ENCODE measurements at places on chromosomes 12 and 14.

DNA sequence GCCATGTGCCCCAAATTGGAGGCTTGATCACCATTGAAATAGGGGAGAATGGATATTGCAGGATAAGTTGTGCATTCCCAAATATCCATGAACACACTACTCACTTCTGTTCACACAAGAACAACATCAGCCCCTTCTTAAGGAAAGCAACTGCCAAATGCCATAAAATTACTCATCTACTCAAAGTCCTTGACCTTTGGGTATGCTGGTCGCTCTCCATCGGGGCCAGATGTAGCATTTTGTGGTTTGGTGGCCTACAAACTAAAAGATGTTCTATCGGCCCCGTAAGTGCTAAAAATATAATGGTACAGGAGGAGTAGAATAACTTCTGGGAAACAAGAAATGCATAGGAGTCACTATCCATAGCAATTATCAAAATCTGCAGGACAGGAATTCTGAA lies 362.6 kb downstream of the AEBP2 start:
- no peak for DNase-seq

DNA sequence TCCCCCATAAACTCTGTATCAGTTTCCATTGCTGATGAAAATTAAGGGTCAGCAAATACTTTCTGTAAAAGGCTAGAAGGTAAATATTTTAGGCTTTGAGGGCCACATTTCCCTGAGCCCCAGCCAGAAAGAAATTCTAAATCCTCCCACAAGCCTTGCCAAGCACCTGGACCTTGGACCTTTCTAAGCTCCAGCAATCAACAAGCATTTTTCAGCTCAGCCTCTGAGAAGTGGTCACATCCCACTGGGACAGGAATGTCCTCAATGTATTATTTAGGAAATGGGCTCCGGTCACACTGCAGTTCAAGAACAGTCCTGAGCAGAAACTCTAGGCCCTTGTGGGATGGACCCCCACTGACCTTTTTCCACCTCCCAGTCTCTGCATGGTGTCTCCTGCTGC lies 55.9 kb downstream of the WSCD2 start:
- no peak for DNase-seq

- DNase-seq = no peak
Measured at GRCh38 chr14:69873877-69874780, 5.1 kb upstream of the SMOC1 start.

GRCh38 chr14:60760209-60760608 lies 25.6 kb downstream of the MNAT1 start:
- DNase-seq = no peak

DNA sequence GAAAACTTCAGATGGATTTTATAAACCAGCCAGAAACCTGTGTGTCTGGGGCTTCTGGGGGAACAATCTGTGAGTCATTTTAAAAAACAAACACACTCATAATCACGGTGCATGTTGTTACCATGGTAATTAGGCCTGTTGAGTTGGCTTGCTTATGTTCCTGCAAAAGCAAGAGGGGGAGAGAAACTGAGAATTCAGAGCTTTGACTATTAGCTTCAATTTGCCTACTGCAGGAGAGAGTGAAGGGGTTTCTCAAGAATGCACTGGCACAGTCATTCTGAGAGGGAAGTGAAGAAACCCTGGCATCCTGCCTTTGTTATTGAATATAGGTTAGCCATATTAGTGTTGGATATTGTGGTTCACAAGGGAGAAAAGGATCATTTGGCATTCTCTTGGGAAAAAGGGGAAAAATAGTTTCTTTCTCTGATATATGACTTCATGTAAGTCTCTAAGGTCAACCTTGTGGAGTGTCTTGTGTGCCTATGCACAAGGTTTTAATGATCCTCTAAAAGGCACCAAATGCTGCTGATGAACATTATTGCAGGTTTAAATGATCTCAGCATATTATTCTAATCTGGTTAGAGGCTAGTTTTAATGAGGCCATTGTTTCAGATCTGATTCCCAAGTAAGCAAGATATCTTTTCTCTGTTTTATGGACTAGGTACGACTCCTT lies 12.9 kb downstream of the GNG2 start:
- no peak for DNase-seq

DNA sequence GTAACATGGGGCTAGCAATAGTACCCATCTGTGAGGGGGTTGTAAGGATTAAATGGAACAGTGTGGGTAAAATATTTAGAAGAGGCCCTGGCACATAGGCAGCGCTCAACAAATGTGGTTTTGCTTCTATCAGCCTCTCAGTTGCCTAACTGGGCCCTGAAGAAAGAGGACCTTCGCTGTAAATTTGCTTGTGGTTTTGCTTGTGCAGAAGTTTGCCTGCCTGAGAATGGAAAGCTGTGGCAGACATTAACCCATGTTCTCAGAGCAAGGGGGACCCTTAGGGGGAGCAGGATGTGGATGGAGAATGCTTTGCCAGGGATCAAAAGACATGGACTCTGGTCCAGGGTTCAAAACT lies 160.1 kb downstream of the BRMS1L start:
- DNase-seq = no peak

DNA sequence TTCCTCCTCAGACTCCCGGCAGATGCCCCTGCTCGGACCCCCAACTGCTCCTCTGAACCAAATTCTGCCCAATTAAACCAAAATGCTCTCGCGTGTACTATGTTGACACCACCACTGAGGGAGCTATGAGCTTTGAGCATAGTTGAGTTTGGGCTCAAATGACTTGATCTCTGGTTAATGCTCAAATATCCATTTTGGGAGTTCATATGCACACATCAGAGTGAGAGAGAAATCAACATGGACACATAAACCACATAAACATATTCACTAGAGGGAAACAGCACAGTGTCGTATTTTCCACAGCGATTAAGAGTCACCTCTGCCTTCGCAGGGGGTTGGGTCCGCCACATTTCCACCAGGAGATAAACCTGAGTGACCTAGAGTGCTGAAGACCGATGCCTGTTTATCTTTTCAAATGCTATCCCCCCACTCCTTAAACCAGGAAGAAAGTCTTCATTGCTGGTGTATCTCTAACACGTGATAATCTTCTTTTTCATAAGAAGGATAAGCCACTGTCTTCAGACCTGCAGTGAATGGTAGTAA lies 59.4 kb upstream of the FOXN3 start:
- no peak for DNase-seq

DNA sequence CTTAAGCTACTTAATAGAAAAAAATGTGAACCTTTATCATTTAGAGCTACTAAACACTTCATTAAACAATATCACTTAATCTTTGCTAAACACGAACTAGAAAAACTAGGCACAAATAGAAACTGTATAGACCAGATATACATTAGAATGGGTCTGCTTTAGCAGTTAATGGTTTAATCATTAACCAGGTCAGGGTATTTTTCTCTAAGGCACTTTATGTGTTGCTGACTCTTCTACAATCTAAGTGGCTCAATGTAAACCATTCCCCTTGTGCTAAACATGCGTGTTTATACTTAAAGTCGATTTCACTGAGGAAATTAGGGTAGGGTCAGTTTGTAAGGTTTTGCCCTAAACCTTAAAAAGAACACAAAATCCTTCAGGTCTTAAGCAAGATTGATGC lies 29.7 kb downstream of the TMCC3 start:
- no peak for DNase-seq

GRCh38 chr12:6752167-6752920 lies 597 bp downstream of the MLF2 start:
- no peak for DNase-seq

- no peak for DNase-seq
Measured at GRCh38 chr14:82740547-82740946, 1206.9 kb upstream of the SEL1L start.

DNA sequence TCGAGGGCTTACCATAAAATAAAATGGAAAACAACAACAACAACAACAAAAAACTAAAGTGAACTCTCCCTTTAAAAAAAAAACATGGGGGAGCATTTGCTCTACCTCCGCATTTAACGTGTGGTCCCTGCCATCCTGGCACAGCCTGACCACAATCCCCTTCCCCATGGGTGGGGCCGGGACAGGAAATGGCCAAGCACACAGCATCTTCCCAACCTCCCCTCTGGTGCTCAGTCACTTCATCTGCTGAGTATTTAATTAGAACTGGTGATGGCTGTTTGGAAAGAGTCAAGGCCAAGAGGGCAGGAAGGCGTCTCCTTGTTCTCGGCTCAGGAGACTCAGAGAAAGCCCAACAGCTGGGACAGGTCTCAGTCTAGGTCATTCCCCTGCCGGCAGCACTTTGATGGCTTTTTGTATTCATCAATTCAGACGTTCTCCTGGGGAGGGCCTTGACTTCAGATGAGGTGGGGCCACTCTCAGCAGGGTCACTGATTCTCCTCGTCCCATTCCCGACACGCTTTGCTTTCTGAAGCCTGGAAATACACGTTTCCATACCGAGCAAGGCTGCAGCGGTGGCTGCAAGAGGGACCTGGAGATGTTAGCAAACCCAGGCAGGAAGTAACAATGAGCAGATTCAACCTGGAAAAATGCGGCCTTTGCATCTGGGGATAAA lies 44.4 kb downstream of the ANO2 start:
- no peak for DNase-seq

DNA sequence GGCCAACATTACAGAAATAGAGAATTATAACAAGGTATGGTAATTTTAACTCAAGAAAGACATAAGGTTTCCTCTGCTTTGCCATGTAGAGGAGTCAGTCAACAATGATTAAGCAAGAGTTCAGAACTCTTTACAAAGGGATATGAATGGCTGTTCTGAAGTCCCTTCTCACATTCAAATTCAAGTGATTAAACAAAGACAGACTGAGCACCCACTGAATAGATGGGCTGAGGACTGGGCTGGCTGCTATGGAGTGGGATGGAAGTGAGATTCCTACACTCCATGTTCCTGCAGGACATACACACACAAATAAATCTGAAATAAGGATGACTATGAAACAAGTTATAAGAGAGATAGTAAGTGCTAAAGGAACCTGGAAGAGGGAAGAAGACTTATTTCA lies 199.0 kb upstream of the GRIP1 start:
- no peak for DNase-seq

DNA sequence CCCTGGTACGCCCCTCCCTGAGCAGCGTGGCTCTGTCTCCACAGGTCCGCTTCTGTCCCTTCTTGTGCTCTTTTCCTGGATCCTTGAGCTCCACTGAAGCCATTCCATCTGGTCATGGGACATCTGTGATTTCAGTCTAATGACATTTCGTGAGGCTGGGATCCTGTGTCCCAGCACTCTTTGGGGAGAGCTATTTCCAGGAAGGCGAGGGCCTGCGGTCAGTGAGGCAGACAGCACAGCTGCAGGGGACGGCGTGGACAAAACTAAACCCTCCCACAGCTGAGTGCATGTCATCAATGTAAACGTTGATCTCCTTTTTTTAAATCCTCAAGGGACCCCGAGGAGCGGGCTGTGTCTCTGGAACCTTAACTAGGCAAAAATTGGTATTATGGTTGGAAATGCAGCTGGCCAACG lies 127.7 kb downstream of the DACT1 start:
- no peak for DNase-seq

DNA sequence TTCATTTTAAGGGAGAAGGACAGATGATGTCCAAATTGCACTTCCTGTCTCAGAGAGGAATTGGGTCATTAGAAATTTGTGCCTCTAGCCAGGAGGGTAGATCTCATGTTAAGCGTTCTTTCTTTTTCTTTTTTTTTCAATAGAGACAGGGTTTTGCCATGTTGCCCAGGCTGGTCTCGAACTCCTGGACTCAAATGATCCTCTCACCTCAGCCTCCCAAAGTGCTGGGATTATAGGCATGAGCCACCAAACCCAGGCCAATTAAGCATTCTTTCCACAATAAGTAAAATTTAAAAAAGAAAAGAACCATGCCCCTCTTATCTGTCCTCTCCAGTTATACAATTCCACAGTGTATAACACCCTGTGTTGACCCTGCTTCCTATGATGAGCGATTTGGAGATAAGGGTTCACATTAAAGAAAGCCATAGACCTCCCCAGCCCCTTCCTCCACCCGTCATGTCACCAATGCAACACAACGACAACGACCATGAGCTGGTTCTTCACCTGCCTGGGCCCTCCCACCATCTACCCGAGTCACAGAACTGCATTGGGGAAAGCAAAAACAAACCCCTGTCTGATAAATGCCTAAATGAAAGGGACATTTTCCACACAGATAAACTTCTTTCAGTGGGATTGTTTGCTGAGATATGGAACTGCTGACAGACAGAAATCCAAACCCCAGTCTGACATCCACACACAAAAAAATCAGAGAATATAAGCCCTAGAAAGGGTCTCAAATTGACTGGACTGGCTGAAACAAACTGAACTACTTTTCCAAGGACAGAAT lies 37.3 kb downstream of the SSH1 start:
- DNase-seq = no peak

- no peak for DNase-seq
Measured at GRCh38 chr12:62116986-62117385, 143.2 kb upstream of the USP15 start.

GRCh38 chr14:50865391-50866076 lies 6.3 kb upstream of the ABHD12B start:
- no peak for DNase-seq

DNA sequence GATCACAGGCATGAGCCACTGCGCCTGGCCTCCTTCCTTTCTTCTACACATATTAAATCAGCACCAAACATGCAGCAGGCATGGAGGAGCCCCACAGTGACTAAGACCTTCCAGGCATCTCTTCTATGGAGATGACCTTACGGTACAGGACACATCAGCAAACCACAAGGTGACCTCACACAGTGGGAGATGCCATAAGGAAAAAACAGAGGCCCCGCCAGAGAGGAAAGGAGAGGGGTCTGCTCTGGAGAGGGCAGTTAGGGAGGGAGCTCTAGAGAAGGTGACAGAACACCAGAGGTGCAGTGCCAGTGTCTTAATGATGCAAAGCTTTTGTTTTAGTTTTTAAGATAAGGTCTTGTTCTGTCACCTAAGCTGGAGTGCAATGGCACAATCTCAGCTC lies 81.1 kb upstream of the ESRRB start:
- no peak for DNase-seq

- DNase-seq = peak; percentile 94
Measured at GRCh38 chr12:121917950-121918678, at the start of gene CFAP251. TSS of gene CFAP251 (plus strand) at chr12:121918592. CDS start at chr12:121921306, 2,714 bp downstream.

- no peak for DNase-seq
Measured at GRCh38 chr14:87060405-87060804, 932.6 kb downstream of the GALC start.

DNA sequence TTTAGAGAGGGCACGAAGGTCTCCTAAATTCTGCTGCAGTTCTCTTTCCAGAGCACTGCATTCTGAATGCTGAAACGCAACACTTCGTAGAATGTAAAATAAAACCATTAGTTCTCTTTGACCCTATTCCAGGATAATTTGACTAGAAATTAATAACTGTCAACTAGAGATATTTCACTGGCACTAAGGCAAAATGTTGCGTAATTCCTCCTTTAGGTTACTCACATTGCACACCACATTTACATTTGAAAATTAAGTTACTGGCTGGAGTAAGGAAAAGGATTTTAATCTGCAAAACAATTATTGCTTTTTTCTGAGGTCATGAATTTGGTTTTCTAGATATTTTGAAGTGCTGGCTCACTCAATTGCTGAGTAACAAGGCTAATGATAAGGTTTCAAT lies 58.0 kb upstream of the TRHDE start:
- DNase-seq = no peak

DNA sequence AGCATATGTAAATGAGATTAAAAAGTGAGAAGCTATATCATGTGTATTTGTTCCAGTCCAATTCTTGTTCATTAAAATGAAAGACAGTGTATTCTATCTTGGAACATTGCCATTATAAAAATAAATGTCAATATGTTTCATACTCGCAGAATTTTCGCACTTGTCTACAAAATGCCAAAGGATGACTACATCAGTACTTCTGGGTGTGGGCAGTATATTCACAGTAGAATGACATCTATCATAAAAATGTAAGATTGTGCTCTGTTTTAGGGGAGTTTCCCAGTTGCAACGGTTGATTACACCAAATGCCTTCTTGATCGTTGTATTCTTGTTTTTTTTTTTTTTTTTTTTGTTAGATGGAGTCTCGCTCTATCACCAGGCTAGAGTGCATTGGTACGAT lies 292.3 kb upstream of the E2F7 start:
- no peak for DNase-seq
